GM13977 (cell line): ENCODE measurements at places on chromosomes 6 and 20.

DNA sequence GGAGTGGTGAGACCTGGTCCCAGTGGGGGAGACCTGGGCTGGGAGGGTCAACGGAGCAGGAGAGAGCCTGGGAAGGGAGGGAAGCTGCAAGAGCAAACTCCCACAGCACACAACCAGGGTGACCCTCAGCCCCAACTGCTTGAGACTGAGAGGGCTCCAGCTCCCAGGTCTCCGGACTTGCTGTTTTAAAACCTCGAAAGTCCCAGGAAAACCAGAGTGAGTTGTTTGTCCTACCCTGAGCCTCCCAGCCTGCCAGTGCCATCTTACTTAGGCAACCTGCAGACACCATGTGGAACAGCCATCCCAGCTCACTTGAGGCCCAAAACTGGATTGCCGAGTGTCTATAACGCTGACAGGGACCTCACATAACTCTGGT lies 4.8 kb upstream of the NTSR1 start:
- DNase-seq = no peak

DNA sequence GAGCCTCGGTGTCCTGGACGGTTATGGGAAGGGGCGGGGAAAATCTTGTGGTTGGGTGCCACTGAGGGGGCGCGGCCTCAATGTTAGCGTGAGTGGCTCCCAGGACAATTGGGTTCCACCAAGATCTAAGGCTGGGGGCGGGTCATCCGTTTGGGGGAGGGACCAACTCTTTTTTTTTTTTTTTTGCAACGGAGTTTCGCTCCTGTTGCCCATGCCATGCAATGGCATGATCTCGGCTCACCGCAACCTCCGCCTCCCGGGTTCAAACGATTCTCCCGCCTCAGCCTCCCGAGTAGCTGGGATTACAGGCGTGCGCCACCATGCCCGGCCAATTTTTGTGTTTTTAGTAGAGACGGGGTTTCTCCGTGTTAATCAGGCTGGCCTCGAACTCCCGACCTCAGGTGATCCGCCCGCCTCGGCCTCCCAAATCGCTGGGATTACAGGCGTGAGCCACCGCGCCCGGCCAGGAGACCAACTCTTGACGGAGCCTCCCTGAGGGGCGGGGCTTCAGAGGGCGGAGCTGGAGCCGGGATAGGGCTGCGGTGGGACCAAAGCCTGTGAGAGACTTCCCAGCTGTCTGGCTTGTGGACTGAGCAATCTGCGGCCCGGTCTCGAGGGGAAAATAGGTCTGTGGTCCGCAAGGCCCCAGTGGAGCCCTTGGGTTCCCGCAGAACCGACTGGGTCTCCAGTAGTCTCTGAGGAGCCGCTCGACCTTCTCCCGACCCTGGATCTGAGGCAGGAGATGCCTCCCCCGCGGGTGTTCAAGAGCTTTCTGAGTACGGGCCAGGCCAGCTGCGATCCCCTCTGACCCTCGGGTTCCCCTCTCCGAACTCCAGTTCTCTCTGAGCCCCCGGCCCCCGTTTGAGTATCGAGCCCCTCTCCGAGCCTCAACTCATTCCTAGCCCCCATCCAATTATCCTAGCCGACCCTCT lies 1.1 kb downstream of the SPAG4 start:
- peak; percentile 56 for DNase-seq

DNA sequence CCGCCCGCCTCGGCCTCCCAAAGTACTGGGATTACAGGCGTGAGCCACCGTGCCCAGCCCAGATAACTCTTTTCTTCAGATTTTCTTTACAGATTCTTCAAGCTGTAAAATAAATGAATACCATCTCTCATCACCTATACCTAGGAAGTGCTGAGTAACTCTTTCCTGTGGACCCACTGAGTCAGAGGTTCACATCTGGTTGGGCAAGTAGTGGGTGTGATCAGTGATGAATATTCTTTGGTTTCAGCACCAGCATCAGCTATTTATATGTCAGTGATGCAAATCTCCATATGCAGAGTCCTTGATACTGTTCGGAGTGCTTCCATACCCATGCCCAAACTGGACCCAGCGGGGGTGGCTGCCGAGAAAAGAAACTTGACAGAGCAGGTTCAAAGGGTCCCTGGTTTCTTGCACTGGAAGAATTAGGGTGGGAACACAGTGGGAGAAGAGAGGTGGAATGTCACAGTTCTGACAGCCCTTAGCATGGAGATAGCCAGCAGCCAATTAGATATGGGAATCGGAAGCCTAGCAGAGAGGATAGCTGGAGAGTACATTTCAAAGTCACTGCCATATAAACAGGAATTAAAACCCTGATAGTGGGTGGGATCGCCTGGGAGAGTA lies 64.9 kb upstream of the DDR1 start:
- DNase-seq = no peak

- DNase-seq = no peak
Observed at GRCh38 chr6:4975506-4975905, 28.3 kb downstream of the RPP40 start.

DNA sequence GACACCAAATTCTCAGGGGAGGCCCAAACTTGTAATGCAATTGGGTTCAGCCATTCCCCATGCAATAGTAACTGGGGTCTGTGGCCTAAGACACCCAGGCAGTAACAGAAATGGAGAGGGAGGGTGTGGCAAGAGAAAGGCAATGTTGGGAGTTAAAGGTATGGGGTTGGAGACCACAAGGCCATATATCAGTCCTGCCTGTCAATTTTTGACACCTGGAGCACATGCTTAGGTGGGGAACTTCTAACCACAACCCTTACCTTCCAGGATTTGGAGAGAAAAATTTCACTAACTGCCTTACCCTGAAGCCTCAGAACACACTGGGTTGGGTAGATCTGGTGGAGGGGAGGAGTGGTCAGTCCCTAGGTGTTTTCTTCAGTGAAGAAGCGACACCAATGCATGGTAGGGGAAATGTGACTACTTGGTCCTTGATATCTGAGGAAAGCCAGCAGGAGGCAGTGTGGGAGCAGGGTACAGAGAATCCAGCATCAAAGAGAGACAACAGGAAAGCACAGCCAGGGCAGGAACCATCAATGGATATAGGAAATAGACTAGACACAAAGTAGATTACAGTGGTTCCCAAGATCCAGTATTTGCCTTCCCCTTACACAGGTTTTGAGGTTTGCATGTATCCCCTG lies 6.8 kb upstream of the USP49 start:
- DNase-seq = no peak

DNA sequence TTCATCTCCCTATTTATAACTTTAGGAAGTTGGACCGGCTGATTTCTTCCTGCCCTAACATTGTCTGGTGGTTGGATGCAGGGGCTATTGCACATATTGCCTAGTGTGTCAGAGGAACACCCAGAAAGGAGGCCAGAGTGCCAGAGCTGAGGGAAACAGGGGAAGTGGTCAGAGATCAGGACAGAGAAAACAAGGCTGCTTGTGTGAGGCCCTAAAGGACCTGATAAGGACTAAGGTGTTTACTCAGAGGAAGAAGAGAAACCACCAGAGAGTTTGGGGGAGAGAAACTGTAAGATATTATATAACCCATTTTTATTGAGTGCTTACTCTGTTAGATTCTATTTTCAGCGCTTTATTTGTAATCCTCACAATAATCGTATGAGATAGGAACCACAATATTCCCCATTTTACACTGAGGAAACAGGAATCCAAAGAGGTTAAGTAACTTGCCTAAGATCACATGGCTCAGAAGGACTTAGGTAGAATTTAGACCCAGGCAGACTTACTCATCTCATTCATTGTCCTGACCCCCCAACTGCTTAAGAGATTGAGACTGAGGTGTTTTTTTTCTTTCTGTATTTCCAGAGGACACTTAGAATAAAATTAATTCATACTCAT lies 54.0 kb upstream of the REV3L start:
- DNase-seq = peak; percentile 23

DNA sequence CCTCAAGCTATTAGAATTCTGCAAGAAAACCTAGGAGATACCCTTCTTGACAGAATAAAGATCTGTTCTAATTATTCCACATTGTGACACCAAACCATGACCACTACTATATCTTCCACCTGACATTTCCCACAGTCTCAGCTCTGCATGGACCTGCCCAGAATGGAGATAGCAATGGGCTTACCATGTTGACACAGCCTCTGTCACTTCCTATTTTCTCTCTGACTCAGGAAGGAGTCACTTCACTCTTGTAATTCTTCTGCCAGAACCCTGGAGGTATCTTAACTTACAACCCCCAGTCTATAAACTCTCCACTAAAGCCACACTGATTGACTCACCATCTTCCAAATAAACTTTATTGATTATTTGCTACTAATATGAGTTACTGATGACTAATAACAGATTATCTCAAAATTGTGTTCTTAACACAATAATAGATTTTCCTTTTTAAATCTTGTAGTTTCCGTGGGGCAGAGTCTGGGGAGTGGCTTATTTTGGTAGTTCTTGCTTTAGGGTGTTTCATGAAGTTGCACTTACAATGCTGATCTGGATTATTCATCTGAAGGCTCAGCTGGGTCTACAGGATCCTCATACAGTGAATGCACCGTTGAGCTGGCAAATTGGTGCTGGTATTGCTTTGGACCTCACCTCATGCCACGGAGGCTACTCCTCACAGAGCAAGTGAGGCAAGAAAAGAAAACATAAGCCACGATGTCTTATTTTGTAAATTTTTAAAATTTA lies 869.9 kb downstream of the KIF16B start:
- no peak for DNase-seq

GRCh38 chr6:26197933-26198721 lies 110.9 kb downstream of the HFE start:
- no peak for DNase-seq

GRCh38 chr20:1813101-1813529 lies 82.1 kb upstream of the SIRPA start:
- no peak for DNase-seq

DNA sequence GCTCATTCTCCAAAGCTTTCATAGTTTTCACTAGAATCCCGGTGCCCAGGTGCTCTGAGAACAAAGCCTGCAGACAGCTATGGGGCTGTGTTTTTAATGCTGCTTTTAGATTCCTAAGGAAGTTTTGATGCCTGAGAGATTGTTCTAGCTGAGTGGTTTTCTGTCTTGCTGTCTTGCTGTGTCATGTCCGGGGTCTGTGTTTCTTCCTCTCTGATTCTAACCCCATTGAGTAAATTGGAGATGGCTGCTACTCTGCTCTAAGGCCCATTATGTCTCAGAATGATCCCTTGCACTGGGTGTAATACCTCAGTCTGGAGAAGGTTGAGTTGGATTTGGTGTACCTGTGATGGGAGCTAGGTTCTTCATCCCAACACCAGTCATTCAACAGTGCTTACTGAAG lies 63.4 kb downstream of the ARID1B start:
- DNase-seq = no peak

- DNase-seq = no peak
Observed at GRCh38 chr20:23003077-23003635, 32.0 kb upstream of the SSTR4 start.

GRCh38 chr20:45974896-45975565 lies 3.0 kb upstream of the ZNF335 start:
- DNase-seq = no peak

- no peak for DNase-seq
Observed at GRCh38 chr6:7035837-7036249, 71.9 kb upstream of the RREB1 start.

- no peak for DNase-seq
Observed at GRCh38 chr20:46592580-46593362, 42.3 kb upstream of the OCSTAMP start.

DNA sequence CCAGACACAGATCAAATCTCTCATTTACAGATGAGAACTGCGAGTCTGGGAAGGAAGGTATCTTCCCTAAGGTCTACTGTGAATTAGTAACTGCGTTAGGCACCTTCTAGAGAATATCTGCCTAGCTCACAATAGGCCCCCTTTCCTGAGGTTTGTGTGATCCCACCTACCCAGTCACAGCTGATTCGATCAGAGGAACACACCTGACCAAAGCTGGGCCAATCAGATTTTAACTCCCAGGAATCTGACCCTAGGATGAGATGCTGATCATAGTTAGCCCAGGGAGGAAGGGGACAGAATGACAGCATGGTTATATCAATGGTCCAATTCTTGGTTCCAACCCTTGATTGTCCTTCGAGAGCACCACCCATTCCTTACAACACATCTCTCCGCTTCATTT lies 7.4 kb upstream of the CCDC167 start:
- DNase-seq = no peak

DNA sequence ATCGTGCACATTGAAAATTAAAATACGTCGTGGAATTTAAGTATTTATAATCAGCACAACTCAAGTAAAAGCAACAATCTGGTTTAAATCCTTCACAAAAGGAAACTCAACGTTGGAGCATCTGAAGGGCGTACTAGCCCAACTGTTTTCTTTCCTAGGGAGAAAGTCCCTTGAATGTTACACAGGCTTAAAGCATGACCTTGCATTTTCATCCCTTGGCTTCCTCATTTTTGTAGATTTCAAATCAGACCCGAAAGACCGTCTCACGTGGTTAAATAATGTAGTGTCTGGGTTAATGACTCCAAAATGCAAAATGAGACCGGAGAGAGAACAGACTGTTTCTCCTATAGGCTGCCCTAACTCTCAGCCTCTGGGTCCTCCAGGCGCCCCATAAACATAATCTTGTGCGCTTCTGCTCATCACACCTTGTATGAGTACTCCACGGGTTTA lies 249.2 kb upstream of the RREB1 start:
- DNase-seq = no peak

GRCh38 chr20:58467572-58468527 lies 47.3 kb downstream of the APCDD1L start:
- no peak for DNase-seq
